ENCODE measurements at places on chromosomes 2 and 18.

GRCh38 chr2:65215946-65216345 is 11.7 kb upstream of the ACTR2 start:
- DNase-seq, result no peak

DNA sequence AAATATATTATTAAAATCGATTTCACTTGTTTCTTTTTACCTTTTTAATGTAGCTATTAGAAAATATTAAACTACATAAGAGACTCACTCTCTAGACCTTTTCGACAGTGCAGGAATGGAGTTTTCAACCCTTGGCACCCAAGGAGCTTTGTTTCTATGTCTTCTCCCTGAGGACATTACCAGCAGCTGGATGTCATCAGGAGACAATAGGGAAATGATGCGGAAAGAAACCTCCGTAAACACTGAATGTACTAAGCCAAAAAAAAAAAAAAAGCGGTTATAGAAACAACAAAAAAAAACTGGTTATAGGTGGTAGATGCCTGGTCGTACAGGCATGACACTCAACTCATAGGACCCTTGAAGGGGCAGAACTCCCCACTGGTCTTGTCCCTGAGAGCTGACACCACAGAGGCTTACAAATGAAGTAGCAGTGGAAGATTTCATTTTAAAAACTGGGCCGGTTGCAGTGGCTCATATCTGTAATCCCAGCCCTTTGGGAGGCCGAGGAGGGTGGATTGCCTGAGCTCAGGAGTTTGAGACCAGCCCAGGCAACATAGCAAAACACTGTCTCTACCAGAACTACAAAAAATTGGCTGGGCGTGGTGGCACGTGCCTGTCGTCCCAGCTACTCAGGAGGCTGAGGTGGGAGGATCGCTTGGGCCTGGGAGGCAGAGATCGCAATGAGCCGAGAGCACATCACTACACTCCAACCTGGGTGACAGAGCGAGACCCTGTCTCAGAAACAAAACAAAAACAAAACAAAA is 23.8 kb downstream of the THAP4 start:
- no peak for DNase-seq

DNA sequence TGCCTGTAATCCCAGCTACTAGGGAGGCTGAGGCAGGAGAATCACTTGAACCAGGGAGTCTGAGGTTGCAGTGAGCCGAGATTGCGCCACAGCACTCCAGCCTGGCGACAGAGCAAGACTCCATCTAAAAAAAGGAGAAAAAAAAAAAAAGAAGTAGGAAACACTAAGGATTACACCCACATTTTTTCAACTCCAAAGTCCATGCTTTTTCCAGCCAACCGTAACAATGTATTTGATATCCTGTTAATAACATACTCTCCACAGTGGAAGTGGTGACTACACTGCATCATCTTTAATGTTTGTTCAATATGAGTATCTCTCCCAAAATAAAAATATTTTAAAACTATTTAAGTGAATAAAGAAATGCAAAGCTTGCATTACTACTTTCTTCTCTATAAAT is 481.6 kb upstream of the ACVR2A start:
- DNase-seq, result no peak

GRCh38 chr2:43131051-43131889 is 95.1 kb downstream of the ZFP36L2 start:
- DNase-seq, result peak; percentile 75

Measured in T-helper 1 cell (primary cell).